Airway epithelial cell (primary cell): ENCODE measurements at places on chromosomes 12 and 14. TPM values are rescaled to one million over a fixed set of nuclear protein-coding genes. Genes with fewer than 3 reads are reported as not detected.

Gene IL31
- not detected in 2 replicates for total RNA-seq

Gene RD3L
- total RNA-seq, result not detected in 2 replicates

Gene SLC7A7
- 1.3 TPM in 1 of 2 replicates, not detected in the other for total RNA-seq

Gene FLVCR2
- total RNA-seq, result 1.8 and 2.2 TPM in 2 replicates

Gene SLCO1B3
- not detected in 2 replicates for total RNA-seq

Gene CDKN1B
- 17.1 and 18.1 TPM in 2 replicates for total RNA-seq

Gene TBX3
- 3.7 and 4.2 TPM in 2 replicates for total RNA-seq

Gene RPAP3
- total RNA-seq, result 12.7 and 15.7 TPM in 2 replicates

Gene OTOGL
- not detected in 2 replicates for total RNA-seq

Gene ZDHHC22
- not detected in 2 replicates for total RNA-seq

Gene CCNK
- total RNA-seq, result 7.5 and 16.9 TPM in 2 replicates

Gene NFATC4
- 24.3 and 29.6 TPM in 2 replicates for total RNA-seq

Gene TMPRSS12
- not detected in 2 replicates for total RNA-seq

Gene C1R
- total RNA-seq, result 8.7 and 8.8 TPM in 2 replicates

Gene TGFB3
- 3.5 and 4.5 TPM in 2 replicates for total RNA-seq

Gene P2RX7
- total RNA-seq, result 0.05 and 0.56 TPM in 2 replicates

Gene TSPAN9
- total RNA-seq, result 5.8 and 13.8 TPM in 2 replicates

Gene KLRC2
- total RNA-seq, result 0.19 and 0.49 TPM in 2 replicates
